ENCODE measurements at places on chromosomes 5 and 9.

DNA sequence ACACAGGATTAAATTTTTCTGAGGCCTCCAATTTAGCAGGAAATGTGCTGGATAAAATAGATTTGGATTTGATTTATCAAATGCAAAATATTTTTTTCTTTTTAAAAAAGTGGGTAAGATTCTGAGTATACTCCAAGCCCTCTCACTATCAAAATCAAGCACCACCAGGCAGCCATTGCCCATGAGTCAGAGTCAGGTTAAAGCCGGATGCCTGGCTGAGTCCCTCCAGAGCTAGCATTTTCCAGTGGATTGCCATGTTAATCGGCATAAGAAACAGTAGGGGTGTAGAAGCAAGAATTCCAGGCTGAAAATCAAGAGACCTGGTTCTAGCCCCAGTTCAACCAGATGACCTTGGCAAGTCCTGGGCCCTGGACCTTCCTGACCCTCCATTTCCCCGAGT, 85.3 kb downstream of the FAM114A2 start:
- no peak for DNase-seq

- DNase-seq, result no peak
These were observed 26.1 kb downstream of the RNF145 start for GRCh38 chr5:159183247-159183646.

- no peak for DNase-seq
These were observed 621 bp downstream of the AK6 start for GRCh38 chr5:69368458-69369339.

GRCh38 chr5:65356274-65356673, 125.4 kb downstream of the ADAMTS6 start:
- no peak for DNase-seq

- no peak for DNase-seq
These were observed 14.4 kb downstream of the EXOC3 start for GRCh38 chr5:457195-457961.

DNA sequence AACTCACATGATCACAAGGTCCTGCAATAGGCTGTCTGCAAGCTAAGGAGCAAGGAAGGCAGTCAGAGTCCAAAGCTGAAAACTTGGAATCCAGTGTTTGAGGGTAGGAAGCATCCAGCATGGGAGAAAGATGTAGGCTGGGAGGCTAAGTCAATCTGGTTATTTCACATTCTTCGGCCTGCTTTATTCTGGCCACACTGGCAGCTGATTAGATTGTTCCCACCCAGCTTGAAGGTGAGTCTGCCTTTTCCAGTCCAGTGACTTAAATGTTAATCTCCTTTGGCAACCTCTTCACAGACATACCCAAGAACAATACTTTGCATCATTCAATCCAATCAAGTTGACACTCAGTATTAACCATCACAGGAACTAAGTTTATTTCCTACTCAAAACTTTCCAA, 453.4 kb downstream of the TLE4 start:
- no peak for DNase-seq

- DNase-seq, result no peak
These were observed 20.5 kb upstream of the PITX1 start for GRCh38 chr5:135054546-135054945.

DNA sequence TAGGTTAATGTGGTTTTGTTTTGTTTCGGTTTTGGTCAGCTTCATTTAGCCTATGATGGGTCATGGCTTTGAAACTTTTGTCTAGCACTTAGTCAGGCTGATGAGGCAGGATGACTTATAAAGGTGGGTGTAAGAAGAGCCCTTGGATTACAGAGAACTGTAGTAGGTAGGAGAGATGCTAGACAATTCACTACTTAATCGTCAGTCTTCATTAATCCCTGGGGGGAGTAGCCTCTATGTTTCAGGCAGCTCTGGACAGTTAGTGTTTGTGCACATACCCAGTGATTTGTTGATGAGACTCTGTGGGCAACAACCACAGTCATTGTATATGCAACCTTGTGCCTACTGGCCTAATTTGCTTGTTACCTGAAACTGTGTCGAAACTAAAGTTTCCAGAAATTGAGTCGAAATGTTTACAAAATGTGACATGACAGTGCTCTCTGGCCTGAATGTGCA, 113.3 kb downstream of the MTREX start:
- no peak for DNase-seq

All from activated T-helper 9 cell treated with anti-CD3 and anti-CD28 coated beads, Interleukin-2, amount 50 U/mL, for 16 hours (primary cell).